Ascending aorta (tissue), 2 donors: ENCODE measurements at places on chromosomes 12 and 14.

- H3K4me3 ChIP-seq = no peak overlapping the region
- no peak overlapping the region for H3K27ac ChIP-seq
These were observed 16.3 kb upstream of the NFYB start for GRCh38 chr12:104154286-104154685.

DNA sequence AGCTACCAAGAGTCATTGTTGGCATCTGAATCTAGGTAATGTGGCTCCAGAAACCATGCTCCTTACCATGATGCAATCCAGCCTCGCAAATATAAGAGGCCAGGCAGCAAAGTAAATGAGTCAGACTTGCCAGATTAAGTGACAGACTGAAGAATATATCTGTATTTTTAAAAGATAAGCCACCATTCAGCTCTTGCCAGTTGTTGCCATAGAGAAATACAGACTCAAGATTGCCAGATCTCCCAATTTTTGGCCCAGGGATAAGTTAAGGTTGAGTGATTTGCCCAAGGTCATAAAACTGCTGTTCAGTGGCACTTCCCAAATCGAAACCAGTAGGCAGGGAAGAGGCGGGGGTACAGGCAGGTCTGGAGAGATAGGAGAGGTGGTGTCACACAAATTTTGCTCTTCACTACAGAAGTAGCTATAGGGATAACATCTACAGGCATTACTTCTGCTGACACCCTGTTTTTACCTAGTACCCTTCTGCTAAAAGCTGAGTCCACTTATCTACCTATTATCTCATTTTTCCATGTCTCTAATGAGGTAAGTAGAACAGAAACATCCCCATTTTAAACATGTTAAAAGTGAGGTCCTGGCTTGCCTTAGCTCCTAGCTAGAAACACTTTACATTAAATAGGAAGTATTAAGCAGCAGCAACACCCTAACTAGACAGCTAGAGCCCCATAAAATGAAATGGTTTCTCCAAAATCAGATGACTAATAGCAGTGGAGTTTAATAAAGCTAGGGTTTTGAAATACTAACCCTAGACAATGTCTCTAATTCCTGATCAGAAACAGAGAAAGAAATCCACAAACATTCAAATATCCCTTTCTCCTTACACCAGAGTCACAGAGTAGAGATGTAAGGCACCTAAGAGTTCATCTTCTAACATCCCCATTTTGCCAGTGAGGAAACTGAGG lies 19.5 kb downstream of the DCAF5 start:
- no peaks in the 10 kb centered on the region for H3K36me3 ChIP-seq
- DNase-seq = no peak
- no peak overlapping the region for H3K4me3 ChIP-seq

DNA sequence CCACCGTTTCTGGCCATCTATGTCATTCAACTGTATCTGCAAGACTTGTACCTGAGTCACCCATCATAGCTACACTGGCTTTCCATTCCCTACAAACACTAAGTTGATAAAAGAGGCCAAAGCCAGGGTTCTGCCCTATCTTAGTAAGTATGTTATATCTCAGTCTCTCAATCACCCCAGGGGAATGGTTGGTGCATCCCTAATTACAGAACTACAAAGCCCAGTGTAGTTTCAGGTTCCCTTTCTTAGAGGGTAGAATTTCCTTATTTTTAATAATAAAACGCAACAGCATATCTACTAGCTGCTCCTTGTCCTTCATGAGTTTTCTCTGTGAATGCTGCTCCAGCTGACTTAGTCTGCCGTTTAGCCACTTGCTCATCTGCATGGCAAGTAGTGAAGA lies 57.6 kb downstream of the ST8SIA1 start:
- no peak overlapping the region for H3K4me3 ChIP-seq
- H3K27ac ChIP-seq = peak overlapping the region; percentile 86
- H3K36me3 ChIP-seq = no peaks in the 10 kb centered on the region
- no peak for DNase-seq
- no peaks in the 10 kb centered on the region for H3K27me3 ChIP-seq
- peaks cover 22% of the 10 kb centered on the region for H3K4me1 ChIP-seq

DNA sequence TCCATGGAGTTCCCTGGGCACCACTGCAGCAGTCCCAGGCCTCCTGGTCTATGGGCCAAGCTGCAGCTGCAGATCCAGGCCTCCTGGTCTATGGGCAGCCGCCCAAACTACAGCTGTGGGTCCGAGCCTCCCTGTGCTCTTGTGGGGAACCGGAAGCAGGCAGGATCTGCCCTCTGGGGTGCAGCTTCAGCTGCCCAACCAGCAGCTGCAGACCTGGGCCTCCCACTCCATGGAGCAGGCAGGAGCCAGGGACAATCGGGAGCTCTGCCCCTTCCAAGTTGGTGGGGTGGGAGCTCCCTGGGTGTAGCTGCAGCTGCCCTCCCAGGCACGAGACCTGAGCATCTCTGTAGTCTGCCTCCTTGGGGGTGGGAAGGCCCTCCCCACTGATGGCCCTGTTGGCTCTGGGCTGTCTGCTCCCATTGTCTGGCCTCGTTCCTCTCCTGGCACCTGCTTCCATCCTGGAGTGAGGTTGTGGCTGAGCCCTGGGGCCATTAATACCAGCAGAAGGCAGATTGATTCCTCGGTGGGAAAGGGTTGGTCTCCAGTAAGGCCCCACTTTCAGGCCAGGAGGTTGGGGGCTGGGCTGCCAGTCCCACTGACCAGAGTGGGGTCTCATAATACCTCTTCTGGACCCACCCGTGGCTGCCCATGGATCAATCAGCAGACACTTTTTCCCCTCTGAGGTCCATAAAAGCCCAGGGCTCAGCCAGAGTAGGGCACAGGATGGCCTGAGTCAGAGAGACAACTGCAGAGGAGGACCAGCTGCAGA lies 142.1 kb downstream of the GPR65 start:
- no peak overlapping the region for H3K27ac ChIP-seq
- H3K36me3 ChIP-seq = no peaks in the 10 kb centered on the region
- no peaks in the 10 kb centered on the region for H3K4me1 ChIP-seq

DNA sequence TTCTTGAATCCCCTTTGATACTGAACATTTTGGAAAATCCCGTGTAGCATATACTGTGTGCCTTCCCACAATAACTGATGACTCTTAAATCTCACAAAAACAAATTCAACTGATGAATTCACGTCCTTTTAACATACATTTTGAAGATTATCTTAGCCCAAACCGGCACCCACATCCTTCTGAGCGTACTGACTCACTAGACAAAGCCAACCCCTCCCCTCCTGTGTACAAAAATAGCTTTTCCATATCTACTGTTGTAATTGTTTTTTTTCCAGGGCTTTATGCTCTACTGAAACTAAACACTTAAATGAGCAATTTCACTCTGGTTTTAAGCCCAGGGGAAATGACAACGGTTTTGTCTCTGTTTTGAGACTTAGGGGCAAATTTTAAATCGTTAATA lies 109.4 kb upstream of the ATF7IP start:
- H3K36me3 ChIP-seq = no peaks in the 10 kb centered on the region
- H3K4me1 ChIP-seq = peaks cover 16% of the 10 kb centered on the region
- H3K4me3 ChIP-seq = peak overlapping the region; percentile 57
- H3K27ac ChIP-seq = peak overlapping the region; percentile 87

DNA sequence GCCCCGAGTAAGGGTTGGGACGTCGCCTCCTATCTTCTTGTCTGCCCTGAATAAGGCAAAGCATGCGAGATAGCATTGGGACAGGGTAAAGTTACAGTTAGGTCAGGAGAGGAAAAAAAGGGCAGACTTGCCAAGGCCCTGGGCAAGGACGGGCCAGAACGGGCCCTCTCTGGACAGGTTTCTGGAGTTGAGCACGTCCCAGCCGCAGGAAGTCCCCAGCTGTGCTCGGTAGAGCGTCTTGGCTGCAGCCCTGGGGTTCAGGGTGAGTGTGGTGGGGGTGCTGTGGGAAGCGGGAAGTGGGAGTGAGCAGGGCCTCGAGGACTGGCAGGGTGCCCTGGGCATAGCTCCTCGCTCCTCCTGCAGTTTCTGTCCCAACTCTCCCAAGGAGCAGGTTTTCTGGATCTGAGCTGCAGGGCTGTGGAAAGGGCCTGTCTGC lies 5.4 kb downstream of the RPS6KL1 start:
- peaks cover 17% of the 10 kb centered on the region for H3K4me1 ChIP-seq
- H3K36me3 ChIP-seq = no peaks in the 10 kb centered on the region
- H3K4me3 ChIP-seq = no peak overlapping the region
- peak; percentile 76 for DNase-seq

DNA sequence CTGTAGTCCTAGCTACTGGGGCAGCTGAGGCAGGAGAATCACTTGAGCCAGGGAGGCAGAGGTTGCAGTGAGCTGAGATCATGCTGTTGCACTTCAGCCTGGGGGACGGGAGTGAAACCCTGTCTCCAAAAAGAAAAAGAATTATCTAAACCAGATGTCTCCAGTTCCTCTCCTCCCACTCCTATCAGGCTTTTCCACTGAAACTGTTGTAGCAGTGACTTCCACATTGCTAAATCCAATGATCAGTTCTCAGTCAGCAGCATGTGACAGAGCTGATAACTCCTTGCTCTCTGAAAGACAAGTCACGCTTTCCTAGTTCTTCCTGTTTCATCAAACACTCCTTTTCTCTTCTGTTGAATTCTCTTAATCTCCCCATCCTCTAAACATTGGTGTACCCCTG lies 8.6 kb downstream of the SLC38A6 start:
- H3K4me1 ChIP-seq = no peaks in the 10 kb centered on the region
- H3K27me3 ChIP-seq = no peaks in the 10 kb centered on the region
- H3K36me3 ChIP-seq = peaks cover 65% of the 10 kb centered on the region
- no peak overlapping the region for H3K4me3 ChIP-seq
- DNase-seq = no peak

GRCh38 chr12:123754041-123754772 lies 7.9 kb upstream of the DNAH10 start:
- no peak for DNase-seq
- H3K4me1 ChIP-seq = no peaks in the 10 kb centered on the region
- no peak overlapping the region for H3K4me3 ChIP-seq
- peak overlapping the region; percentile 3 for H3K27ac ChIP-seq

DNA sequence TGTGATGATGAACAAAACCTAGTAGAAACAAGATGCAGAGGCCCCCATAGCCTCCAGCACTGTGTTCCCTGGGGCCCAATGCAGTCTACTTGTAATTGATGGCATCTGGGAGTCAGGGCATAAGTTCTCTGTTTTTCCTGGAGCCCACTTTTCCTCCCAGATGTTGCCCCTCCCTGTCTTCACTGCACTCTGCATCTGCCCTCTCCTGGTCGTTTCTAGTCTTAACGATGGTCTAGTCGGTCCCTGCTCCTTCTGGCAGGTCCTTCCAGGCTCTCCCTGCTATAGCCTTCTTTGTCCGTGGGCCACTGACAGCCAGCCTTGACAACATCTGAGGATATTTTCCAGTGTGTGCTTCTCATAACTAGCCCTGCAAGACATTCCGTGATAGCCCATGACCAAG lies 208.3 kb downstream of the GXYLT1 start:
- H3K4me1 ChIP-seq = peaks cover 4% of the 10 kb centered on the region
- DNase-seq = no peak
- H3K27ac ChIP-seq = no peak overlapping the region
- no peaks in the 10 kb centered on the region for H3K36me3 ChIP-seq
- H3K27me3 ChIP-seq = no peaks in the 10 kb centered on the region

- H3K4me1 ChIP-seq = no peaks in the 10 kb centered on the region
- no peaks in the 10 kb centered on the region for H3K36me3 ChIP-seq
- H3K4me3 ChIP-seq = no peak overlapping the region
- H3K27ac ChIP-seq = no peak overlapping the region
These were observed 68.5 kb upstream of the BEGAIN start for GRCh38 chr14:100655741-100656085.

- no peak for DNase-seq
- H3K36me3 ChIP-seq = no peaks in the 10 kb centered on the region
- H3K4me3 ChIP-seq = no peak overlapping the region
- H3K4me1 ChIP-seq = peaks cover 14% of the 10 kb centered on the region
- H3K27me3 ChIP-seq = no peaks in the 10 kb centered on the region
- no peak overlapping the region for H3K27ac ChIP-seq
These were observed 31.9 kb upstream of the HIF1A start for GRCh38 chr14:61663312-61663979.

GRCh38 chr12:19763488-19763887 lies 324.2 kb downstream of the AEBP2 start:
- peak overlapping the region; percentile 51 for H3K27ac ChIP-seq
- no peak overlapping the region for H3K4me3 ChIP-seq
- H3K36me3 ChIP-seq = no peaks in the 10 kb centered on the region
- H3K4me1 ChIP-seq = no peaks in the 10 kb centered on the region

DNA sequence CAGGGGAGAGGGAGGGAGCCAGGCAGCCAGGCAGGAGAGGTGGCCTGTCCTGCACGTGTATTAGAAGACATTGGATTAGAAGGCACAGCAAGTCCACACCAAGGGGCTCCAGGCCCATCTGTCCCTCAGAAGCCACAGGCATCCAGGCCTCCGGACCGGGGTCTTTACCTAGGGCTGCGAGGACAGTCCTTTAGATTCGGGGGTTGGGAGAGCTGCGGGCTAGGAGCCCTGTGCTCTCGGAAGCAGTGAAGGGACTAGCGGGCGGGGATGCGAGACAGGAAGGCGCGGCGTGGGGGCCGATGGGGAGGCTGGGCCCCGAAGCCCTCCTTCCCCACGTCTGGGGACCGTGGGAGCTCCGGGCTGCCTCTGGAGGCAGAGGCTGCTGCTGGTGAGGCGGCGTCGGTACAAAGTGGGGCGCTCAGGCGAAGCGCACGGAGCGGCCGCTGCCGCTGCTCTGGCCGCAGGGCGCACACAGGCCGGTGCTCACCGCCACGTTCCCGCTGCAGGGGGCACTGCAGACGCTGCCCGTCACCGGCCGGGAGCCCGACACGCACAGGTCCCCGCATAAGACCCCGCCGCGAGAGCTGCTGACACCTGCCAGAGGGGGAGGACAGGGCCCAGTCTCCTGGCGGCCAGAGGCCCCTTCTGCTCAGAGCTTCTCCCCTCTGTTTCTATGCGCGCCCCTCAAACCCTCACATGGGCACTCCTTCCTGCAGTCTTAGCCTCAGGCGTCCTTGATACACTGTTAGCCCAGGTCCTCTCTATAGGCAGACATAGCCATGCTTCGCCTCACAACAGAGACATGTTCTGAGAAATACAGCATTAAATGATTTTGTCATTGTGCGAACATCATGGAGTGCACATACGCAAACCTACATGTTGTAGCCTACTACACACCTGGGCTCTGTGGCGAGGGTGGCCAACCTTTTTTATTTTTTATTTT lies 17.3 kb downstream of the KRT7 start:
- H3K27me3 ChIP-seq = no peaks in the 10 kb centered on the region
- peaks cover 43% of the 10 kb centered on the region for H3K4me1 ChIP-seq
- H3K36me3 ChIP-seq = no peaks in the 10 kb centered on the region

DNA sequence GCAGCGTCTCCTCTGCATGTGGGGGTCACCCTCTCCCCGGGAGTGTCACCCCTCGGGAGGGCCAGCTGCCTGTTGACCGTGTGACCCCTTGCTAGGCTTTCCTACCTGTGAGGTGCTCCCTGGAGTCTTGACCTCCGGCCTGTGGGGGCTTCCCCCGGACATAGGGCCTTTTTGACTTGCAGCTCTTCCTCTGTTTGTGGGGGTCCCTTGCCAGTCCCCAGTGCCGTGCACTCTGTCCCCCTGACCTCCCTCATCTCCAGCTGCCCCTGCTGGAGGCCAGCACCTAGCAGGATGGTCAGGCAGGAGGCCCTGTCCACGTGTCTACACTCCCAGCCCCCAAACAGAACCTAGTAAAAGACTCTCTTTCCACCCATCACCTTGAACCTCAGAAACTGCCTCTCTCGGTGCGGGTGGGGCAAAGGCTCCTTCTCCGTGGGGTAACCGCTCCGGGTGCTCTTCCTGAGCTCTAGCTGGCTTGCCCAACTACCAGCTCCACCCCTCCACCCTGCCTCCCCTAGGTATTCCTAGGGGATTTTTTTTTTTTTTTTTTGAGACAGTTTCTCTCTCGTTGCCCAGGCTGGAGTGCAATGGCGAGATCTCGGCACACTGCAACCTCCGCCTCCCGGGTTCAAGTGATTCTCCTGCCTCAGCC lies 810 bp downstream of the AACS start:
- H3K4me1 ChIP-seq = peaks cover 11% of the 10 kb centered on the region
- H3K27ac ChIP-seq = peak overlapping the region; percentile 83
- DNase-seq = no peak
- H3K27me3 ChIP-seq = no peaks in the 10 kb centered on the region
- H3K36me3 ChIP-seq = no peaks in the 10 kb centered on the region
- peak overlapping the region; percentile 67 for H3K4me3 ChIP-seq
